ENCODE measurements at places on chromosomes 16 and 17.
A peak's percentile ranks its signal among the peaks of the same experiment; 100 is the strongest.

DNA sequence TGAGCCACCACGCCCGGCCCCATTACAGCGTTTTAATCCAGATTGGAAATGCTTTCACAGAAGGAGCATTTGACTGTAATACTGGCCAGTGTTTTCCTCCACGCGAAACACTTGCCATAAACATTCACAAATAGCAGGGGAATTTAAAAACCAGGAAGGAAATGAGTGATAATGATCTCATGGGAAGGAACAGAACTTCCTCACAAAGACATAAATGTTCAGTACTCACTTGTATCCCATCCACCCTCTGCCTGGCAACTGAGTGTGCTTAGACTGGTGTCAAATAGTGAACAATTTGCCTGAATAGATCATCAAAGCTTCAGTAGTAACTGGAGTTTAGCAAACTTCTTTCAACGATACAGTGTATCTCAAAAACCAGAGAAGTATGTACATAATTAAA, 54.1 kb downstream of the PSMD12 start:
- DNase-seq, result no peak

- no peak for DNase-seq
Observed at GRCh38 chr17:27802033-27802432, 1.7 kb upstream of the NOS2 start.

DNA sequence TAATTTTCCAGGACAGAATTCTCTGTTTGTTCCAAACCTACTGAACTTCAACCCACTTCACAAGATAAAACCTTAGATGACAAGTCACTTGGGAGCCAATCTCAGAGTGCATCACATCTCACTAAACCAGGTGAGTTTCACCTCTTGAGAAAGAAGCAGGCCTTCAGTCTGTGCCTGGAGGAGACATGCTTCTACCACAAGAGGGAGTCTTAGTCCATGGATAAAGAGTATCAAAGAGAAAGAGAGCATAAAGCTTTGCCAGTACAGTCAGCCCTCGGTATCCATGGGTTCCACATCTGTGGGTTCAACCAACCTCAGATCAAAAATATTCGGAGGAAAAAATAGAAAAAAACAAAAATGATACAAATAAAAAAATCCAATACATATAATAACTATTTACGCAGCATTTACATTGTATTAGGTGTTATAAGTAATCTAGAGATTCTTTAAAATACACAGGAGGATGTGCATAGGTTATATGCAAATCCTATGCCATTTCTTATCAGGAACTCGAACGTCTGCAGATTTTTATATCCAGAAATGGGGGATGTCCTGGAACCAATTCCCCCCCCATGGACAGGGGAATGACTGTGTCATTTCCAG, 37.7 kb downstream of the DUSP14 start:
- DNase-seq, result peak; percentile 83

- DNase-seq, result peak; percentile 93
Observed at GRCh38 chr17:50944054-50944901, 78.1 kb upstream of the TOB1 start.

Measured in endodermal cell (in vitro differentiated cells).